SIG-M5 (cell line): ENCODE measurements at places on chromosomes 2 and 18.

GRCh38 chr2:98457045-98457696 is 12.5 kb downstream of the INPP4A start:
- DNase-seq = no peak

GRCh38 chr2:168138374-168138773 is 109.0 kb downstream of the STK39 start:
- DNase-seq = no peak

DNA sequence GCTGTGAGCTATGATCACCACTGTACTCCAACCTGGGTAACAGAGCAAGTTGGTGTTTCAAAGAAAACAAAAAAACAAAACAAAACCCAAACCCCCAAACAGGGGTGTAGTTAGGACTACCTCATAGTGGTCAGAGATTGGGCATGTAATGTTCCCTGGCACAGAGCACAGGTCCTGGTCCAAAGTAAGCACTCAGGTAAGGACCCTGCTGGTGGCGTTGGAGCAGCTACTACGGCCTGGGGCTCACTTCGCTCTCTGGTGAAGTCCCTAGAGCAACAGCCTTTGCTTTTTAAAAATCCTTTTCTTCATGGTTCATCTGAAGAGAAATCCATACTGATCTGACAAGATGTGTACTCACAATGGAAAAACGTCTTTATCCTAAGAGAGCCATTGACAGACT is 130.4 kb downstream of the ZNF236 start:
- DNase-seq = no peak

DNA sequence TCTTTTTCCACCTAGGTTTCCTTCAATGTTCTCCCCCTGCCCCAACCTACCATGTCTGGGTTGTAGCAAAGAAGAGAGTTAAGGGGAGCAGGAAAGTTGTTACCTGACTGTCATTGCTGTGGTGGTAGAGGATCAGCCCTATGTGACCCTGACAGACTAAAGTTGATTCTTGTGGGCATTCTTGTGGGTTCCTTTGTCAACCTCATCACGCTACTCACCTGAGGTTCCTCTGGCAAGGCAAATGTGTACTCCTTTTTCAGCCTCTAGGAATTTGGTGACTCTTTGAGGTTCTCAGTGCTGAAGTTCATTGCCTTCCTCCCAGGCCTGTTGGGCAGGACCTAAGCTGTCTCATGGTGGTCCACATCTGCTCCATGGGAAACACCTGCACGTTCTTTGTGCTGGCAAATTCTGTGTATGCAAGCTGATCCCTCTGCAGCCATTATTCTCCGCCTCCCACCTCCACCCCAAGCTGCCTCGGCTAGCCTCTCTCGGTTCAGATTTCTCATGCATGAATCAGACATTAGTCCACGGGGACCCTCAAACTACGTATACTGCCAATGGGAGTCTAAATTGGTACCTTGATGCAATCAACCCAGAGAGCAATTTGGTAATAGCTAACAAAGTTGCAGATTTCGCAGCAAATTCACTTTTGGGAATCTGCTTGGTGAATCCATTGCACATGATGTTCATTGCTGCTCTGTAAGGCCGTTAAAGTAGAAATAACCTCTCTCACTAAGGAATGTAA is 1.5 kb upstream of the GMCL1 start:
- DNase-seq = no peak
